ENCODE measurements at places on chromosomes 1 and 21.

DNA sequence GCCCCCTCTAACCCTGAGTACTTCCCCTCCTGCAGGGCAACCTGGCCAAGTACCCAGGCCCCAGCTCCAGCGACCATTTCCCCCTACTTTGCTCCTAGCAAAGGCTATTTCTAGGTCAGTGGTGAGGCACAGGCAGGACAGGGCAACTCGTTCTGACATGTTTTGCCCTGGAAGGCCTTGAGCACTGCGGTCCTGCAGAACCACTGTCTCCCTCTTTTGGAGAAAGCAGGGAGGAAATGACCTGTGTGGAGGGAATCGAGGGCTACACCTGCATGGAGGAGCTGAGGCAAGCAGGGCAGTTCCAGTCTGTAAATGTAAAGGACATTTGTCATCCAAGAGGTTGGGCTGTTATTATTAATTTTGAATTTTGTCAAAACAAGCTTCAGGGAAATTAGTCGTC, 99.1 kb downstream of the PPIAL4G start:
- H3K4me1 ChIP-seq: peaks cover 2% of the 10 kb centered on the region
- peak; percentile 28 for DNase-seq
- H3K36me3 ChIP-seq: no peaks in the 10 kb centered on the region
- no peaks in the 10 kb centered on the region for H3K27me3 ChIP-seq
- H3K4me3 ChIP-seq: no peak overlapping the region
- no peak overlapping the region for H3K27ac ChIP-seq

DNA sequence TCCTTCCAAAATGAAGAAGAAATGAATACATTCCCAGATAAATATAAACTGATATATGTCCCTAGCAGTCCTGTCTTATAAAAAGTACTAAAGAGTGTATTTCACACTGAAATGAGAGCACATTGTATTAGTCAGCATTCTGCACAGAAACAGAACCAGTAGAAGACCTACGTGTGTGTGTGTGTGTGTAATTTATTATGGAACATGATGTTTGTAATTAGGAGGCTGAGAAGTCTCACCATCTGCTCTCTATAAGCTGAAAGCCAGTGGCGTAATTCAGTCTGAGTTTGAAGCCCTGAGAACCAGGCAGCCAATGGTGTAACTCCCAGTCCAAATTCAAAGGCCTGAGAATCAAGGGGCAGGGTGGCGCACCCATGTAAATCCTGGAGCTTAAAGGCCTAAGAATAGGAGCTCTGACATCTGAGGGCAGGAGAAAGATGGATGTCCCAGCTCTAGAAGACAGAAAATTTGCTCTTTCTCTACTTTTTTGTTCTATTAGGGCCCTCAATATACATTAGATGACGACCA, 146.5 kb upstream of the LYPLAL1 start:
- no peak for DNase-seq
- H3K27ac ChIP-seq: no peak overlapping the region
- no peak overlapping the region for H3K4me3 ChIP-seq
- H3K36me3 ChIP-seq: no peaks in the 10 kb centered on the region
- no peaks in the 10 kb centered on the region for H3K4me1 ChIP-seq

DNA sequence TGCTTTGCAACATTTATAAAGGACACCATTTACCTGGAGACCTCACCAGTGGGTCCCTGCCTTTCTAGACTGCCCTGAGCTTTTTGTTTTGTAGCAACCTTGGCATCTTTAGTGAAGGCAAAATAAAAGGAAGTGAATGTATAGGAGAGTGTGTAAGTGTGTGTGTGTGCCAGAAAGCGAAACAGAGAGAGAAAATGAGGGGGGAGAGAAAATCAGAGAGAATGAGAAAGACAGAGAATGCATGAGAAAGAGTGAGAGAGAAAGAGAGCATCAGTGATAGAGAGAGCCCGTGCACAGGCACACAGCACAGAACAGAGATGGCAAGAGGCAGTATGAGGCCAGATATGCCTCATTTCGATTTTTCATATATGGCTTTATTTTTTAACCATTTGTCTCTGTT, 57.5 kb downstream of the HSD3B1 start:
- no peak overlapping the region for H3K27ac ChIP-seq
- H3K27me3 ChIP-seq: no peaks in the 10 kb centered on the region
- no peak for DNase-seq

DNA sequence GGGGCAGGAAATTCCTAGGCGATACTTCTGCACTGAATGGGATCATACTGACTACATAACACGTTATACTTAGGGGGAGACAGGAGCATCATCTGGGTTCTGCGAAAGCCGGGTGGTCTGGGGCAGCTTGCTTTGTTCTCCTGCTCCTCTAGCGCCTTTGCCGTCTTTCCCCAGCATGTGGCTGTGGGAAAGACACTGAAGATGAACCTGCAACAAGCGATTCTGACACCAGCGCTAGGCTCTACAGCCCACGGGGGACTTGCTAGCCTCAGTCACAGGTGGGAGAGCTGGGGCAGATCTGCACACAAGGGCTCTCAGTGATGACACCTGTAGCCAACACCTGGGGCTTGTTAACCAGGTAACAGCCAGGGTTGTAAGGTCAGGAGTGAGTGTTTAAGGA, 51.8 kb downstream of the CD46 start:
- H3K4me3 ChIP-seq: no peak overlapping the region
- H3K27me3 ChIP-seq: no peaks in the 10 kb centered on the region
- no peaks in the 10 kb centered on the region for H3K4me1 ChIP-seq
- no peak for DNase-seq
- no peaks in the 10 kb centered on the region for H3K36me3 ChIP-seq

DNA sequence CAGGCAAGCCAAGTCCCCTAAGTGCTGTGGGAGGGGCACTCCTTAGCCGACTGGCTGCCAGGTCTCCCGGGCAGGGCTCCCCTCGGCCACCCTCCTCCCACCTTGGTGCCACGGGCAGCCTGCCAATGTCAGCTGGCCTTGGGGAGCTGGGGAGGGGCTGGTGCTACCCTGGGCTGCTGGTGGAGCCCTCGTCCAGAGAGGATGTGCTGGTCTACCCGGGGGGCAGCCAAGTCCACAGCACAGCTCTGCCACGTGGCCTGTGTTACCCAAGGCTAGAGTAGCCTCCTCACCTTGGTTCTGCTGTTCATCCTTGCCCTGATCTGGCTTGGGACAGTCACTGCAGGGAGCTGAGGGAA, 42.9 kb downstream of the CRYAA start:
- no peaks in the 10 kb centered on the region for H3K27me3 ChIP-seq
- no peak overlapping the region for H3K4me3 ChIP-seq
- no peak for DNase-seq
- peaks cover 3% of the 10 kb centered on the region for H3K4me1 ChIP-seq
- H3K36me3 ChIP-seq: no peaks in the 10 kb centered on the region

DNA sequence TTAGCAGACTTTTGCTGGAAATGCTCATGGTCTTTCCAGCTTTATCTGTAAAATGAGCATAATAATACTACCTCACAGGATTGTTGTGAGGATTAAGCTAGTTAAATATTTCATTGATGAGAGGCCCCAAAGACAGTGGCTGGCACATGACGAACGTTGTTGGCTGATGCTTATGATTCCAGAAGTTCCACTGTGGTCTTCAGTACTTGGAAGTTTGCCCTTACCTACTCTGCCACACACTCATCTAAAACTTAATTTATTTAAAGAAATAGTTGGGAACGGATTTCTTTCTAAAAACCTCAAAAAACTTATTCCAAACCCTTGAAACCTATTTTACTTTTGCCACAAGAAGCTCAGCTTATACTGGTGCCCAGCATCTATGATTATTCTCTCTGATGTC, 170.7 kb downstream of the DHRS3 start:
- DNase-seq: no peak
- no peak overlapping the region for H3K27ac ChIP-seq
- H3K4me3 ChIP-seq: no peak overlapping the region
- H3K27me3 ChIP-seq: no peaks in the 10 kb centered on the region
- H3K4me1 ChIP-seq: peaks cover 5% of the 10 kb centered on the region

All from mesendoderm (in vitro differentiated cells).